ENCODE measurements at places on chromosomes 1 and 21.

- no peak for DNase-seq
Measured at GRCh38 chr1:234647245-234647644, 37.3 kb upstream of the IRF2BP2 start.

DNA sequence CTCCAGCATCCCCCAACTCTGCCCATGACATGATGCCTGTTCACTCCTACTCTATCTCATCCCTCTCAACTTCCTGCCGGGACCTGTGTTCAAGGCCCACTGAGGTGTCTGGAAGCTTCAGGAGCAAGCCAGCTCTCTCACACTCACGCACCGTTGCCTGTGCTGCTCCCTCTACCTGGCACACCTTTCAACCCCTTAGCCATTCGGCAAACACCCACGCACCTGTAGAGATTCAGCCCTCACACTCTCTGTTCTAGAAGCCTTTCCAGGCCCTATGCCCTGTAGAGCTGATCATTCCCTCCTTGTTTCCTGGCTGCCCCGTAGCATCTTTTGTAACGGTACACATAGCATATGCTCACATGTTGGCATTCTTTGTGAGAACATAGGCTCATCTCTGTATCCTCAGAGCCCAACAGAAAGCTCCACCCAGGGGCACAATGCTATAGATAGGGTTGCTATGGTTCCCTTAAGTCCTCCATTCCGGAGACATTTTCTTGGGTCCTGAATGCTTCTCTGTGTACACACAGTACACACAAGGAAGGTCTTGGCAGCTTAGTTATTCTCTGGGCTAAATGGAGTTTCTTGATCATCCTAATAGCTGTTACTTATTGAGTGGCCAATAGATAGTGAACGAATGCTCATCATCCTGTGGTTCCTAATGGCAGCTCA is 1.3 kb downstream of the C8B start:
- no peak for DNase-seq

- DNase-seq: peak; percentile 40
Measured at GRCh38 chr1:27485363-27485762, 4.6 kb downstream of the WASF2 start.

GRCh38 chr1:193325771-193326170 is 139.4 kb upstream of the B3GALT2 start:
- DNase-seq: no peak

Data from activated naive CD4-positive, alpha-beta T cell treated with anti-CD3 and anti-CD28 coated beads, Interleukin-2, amount 50 U/mL, for 72 hours (primary cell).